Stimulated activated CD4-positive, alpha-beta T cell treated with anti-CD3 and anti-CD28 coated beads, Interleukin-1b, Interleukin-23, amount 100 ng/mL, for 1 hour (primary cell): ENCODE measurements at places on chromosomes 1 and 21.

DNA sequence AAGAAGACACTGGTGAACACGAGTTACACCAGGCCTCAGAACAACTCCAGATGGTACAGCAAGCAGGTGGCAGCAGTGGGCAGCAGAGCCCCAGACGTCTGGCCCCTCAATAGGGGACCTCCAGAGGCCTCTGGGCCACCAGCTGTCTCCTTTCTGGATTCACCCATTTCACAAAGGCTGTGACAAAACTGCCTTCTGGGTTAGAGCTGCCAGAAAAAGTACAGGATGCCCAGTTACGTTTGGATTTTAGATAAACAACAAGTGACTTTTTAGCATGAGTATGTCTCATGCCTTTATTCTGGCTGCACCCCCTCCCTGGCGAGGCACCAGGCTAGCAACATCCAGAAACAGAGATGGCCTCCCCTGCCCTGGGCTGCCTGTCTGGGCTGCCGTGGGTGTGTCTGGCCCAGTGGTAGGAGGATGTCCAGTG, 30.1 kb downstream of the ITPKB start:
- no peak for DNase-seq

GRCh38 chr1:45863218-45863617, 59.8 kb downstream of the MAST2 start:
- DNase-seq: no peak

GRCh38 chr1:168082008-168082876, 54.5 kb downstream of the GPR161 start:
- no peak for DNase-seq

DNA sequence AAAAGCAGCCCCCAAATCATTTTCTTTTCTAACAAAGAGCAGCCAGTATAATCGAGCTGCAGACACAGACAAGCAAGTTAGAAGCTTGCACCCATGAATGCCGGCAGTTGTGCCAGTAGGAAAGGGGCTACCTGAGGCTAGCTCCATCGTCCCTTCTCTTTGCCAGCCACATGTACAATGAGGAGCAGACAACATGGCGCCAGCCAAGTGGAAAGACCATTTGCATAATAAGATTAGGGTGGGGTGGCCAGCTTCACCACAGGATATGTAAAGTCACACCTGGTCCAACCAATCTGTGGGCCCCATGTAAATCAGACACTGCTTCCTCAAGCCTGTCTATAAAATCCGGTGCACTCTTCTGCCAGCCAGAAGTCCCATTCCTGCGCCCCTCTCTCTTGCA, 103.7 kb downstream of the CCDC185 start:
- DNase-seq: no peak

DNA sequence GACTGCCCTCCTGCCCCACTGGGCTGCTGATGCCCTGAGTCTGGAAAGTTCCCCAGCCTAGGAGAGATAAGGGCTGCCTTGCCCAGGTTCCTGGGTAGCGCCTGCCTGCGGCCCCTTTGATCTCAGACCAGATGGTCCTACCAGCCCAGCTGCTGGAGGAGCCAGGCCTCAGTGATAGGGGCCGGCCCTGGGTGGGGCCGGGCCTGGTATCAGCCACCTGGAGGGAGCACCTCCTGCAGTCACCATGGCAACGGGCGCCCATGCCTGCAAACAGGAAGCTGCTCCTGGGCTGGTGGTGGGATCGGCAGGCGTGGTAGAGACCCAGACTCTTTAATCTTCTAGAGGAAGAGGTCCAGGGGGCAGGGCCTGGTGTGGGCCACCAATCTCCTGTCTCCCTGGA, 119.7 kb upstream of the WNT4 start:
- DNase-seq: no peak

DNA sequence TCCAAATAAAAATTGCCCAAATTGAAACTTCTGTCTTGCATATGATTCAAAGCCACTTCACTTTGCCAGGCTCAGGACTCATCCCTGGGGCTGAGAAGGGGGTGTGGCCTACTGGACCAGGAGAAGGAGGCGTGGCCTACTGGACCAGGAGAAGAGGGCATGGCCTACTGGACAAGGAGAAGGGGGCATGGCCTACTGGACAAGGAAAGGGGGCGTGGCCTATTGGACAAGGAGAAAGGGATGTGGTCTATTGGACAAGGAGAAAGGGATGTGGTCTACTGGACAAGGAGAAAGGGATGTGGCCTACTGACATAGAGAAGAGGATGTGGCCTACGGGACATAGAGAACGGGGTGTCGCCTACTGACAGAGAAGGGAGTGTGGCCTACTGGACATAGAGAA, 405.3 kb downstream of the RRAGC start:
- DNase-seq: no peak

DNA sequence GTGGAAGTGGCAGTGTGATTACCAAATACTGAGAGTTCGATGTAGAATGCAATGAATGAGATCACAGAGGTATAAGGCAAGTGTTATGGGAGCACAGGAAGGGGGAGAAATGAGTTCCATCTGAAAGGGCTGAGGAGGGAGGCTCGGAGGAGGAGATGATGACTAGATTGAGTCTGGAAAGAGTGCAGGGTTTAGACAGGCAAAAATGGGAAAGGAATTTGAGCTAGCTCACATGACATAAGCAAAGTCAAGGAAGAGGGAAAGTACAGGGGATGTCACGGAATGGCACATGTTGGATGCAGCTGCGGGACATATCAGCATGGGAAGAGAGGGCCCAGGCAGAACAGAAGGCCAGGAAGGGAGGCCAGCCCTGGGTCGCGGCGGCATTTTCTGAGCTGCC, 132.7 kb downstream of the RUNX1 start:
- no peak for DNase-seq

GRCh38 chr1:91900562-91900961, 14.6 kb upstream of the TGFBR3 start:
- DNase-seq: no peak

DNA sequence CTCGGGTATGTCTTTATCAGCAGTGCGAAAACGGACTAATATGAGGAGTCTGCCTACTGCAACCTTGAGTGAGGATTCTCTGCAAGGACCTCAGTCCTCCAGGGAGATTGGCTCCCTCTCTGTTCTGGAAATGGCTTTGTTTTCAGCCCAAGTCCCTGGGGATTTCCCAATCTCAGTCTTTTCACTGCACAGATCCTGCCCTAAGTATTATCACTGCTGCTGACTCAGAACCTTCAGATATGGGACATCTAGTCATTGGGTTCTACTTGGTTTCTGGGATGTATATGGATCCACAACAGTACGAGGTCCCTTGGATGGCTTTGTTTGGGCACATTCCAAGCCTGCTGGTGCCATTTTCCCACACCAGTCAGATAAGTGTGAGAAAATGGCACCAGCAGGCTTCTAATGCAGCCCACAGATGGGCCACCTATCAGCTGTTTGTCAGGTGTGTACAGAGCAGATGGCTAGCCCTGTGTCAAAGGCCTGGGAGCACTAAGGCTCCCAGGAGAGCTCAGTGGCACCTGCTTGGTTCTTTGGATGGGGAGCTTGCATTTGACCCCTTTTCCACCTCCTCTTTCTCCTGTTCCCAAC, 27.4 kb downstream of the ELF3 start:
- DNase-seq: no peak

- no peak for DNase-seq
These were observed 2.5 kb downstream of the EPHA2 start for GRCh38 chr1:16153096-16153998.

GRCh38 chr1:29256979-29257804, 20.9 kb downstream of the PTPRU start:
- DNase-seq: no peak

DNA sequence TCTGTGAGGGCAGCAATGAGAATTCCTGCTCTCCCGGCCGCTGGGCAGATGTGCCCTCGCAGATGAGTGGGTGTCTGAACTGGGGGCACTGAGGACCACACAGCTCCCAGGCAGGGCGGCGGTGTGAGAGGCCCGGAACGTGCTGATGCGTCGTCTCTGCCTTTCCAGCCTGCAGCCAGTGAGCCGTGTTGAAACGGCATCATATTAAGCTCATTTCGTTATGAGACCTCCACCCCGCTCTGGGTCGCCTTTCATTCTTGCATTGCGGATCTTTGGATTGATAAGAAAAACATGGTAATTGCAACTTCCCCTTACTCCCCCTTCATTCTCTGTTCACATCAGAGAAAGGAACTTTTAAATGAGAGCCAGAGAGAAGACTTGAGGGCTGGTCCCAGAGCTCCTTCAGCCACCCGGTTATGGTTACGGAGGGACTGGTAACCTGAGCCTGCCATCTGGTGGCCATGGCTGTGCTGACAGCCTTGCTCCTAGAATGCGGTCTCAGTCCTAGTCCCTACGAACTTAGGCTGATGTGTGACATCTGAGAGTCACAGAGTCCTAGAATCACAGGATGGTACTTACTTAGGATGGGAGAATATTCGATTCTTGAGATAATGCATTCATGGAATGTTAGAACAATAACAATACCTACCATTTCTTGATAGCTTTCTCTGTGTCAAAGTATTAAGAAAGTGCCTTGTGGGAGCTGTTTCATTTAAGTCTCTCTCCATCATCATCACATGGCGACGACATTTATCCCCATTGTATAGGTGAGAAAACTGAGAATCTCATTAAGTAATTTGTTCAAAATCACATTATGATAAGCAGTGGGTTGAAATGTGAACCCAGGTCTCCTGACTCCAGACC, 271.0 kb downstream of the TRABD2B start:
- no peak for DNase-seq

DNA sequence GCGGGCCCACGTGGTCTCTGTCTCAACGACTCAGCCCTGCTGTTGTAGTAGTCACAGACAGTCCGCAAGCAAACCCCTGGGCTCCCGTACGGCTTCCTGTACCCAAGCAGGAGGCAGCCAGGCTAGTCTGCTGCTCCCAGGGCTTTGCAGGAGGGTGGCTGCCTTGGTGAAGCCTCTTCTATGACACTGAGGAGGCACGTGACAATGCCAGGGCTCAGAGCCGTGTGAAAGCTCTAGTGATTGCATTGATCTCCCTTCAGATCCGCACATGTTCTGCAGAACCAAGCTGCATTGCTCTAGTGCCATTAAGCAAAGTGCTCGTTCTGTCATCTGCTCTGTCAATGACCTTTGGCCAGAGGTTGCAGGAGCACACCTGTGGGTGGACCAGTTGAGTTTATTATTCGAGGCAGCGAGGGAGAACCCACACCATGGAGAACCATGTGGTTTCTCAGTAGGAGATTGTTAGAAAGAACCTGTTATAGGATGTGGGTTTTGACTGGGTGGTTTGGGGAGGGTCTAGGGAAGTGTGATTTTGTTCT, 18.0 kb downstream of the UMODL1 start:
- DNase-seq: no peak

DNA sequence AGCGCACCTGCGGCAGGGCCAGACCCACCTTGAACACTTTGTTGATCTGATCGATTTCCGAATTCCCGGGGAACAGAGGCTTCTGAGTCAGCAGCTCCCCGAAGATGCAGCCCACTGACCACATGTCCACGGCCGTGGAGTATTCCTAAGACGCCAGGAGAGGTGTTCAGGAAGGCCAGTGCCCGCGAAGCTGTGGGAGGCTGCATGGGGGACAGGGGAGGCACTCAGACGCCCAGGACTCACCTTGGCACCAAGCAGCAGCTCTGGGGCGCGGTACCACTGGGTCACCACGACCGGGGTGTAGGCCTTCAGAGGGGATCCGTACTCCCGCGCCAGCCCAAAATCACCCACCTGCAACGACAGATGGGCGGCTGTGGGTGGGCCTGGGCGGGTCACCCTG, 11.2 kb upstream of the SLC35E2B start:
- DNase-seq: no peak

DNA sequence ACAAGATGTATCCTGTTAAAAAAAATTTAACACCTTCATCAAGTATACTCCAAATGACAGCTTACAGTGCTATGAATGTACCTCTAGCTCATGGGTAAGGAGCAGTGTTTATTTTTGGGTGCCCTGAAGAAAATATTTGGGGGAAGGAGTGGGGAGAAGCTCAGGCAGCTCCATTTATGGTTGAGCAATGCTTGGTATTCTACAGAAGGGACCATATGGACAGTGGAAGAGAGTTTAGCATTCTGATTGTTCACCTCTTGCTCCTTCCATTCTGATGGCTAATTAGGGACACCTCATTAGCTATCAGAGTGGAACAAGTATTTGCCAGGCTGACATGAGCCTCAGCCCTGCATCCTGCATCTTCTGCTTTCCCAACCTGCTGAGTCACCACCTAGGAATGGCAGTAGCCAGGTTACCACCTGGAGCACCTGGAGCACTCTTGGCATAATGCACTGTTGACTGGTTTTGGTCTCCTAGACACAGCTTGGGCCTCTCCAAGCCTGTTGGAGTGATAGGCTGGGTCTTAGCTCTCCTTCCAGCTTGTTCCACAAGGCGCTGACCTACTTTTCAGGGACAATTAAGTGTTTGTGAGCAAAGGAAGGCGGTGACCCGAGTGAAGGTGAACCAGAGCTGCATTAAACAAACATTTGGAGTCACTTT, 62.0 kb upstream of the MACF1 start:
- DNase-seq: no peak

DNA sequence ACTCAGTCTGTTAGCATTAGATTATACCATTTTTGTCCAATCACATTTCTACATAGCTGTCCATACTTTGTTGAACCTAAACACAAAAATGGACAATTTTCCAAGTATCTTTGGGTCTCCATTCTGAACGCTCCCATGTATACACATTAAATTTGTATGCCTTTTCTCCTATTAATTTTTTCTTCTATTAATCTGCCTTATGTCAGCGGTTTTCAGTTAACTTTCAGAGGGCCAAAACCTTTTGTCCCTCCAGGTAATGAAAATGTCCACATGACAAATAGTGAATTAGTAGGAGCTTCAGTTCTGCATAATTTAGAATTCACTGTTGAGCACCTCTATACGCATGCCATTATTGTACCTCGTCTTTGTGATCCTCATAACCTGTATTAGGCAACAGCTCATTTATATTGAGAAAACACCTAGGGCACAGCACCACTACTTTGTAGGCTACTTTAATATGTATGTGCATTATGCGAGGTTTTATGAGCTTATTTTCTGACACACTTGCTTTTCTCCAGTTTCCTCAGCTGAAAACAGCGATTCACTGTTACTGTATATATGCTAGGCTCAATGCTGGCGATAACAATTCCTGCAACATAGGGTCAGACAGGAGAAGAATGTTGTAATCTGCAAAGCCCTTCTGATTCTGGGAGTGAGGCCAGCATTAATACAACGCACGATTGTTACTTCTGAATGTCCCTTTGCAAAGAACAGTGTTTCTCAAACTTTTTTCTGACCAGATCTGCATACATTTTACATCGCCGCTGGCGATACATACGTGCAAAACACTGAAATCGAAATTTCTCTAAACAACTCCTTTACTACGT, 1.1 kb upstream of the ABCD3 start:
- DNase-seq: no peak
